ENCODE measurements at places on chromosomes 2 and 18.

DNA sequence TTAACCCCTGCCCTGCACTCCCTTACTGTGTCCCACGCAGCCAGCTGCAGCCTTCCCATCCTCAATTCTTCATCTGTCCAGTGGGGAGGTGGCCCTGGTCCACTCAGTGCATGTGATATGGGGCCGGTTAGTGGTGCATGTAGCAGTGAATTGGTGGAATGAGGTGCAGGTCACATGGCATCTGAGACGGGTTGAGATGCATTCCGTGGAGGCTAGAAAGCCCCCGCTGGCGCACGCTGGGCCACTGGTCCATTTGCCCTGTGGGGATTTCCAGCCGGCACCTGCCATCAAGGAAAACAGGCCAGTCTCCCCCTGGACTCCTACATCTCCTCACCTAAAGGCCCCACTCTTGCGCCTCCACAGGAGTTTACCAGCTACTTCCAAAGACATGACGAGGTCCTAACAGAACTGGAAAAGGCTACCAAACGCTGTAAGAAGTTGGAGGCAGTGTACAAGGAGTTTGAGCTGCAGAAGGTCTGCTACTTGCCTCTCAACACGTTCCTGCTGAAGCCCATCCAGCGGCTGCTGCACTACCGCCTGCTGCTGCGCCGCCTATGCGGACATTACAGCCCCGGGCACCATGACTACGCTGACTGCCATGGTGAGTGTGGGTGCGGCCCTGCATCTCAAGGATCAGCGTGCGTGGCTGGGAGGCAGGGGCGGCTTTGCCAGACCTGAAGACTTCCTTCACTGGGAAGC is 40.5 kb downstream of the STK25 start:
- DNase-seq, result no peak

DNA sequence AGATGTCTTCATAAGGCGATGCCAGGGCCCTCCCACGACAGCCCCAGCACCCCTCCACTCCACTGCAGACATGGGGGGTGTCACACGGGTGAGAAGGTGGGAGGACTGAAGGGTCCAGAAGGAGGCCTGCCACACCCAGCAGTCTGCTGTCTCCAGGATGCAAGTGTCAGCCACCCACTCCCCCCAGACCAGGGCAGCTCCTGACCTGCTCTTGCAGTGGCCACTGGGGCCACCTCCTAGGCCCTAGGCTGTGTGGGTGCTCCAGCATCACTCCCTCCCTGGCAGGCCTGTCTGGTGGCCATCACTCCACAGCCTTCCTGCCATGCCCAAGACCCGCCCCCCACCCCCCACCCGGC is 171.0 kb downstream of the CELF4 start:
- no peak for DNase-seq

DNA sequence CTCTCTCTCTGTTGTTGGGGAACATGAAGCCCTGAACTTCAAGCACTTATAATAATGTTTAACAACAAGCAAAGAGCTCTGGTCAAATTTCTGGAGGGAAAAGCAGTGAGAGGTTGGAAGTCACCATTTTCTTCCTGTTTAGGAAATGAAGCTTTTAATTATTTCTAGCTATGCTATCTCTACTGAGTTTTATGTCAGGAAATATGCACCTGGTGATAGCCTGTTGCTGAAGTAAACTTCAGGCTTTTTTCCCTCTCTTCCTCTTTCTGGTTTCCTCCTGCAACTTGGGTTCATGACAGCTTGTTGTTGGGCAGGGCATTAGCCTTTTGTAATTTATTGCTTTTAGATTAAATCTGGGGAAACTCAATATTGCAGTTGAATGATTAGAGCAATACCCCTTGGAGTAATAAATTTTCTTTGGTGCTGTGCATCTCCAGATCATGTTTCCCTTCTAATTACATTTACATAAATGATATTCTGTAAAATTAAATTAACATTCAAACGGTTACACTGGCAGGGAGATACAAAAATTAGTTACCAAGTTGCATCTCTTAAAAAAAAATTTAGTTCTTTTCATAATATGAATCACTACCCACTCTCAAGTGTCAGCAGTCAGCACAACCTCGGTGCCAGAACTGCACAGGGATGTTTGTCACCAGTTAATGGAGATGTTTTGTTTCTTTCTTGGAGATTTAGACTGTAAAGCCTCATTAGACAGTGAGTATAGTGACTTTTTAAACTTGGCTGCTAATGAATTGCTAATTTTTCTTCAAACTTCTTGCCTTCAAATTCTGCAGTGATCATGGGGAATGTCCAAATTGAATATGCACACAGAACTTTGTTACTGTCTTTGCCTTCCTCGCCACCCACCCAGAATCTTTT is 466.6 kb upstream of the ETAA1 start:
- DNase-seq, result no peak

GRCh38 chr2:64114063-64114911 is 29.9 kb downstream of the PELI1 start:
- DNase-seq, result no peak

DNA sequence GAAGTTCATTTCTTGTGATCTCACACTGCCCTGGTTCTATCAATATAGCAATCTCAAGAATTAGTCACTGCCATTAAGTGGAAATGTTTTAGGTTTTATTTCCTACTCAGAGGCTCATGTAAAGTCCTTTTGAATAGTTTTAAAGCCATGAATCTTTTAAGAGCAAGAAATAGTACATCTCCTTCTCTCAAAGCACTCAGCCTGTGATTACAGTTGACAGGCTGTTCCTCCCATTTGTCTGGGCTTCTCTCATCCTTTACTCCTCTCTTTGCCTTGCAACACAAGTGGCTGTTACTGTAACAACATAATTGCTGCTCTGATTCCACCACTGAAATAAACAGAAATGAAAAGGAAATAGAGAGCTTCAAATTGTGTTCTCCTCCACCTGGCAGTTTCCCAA is 18.4 kb downstream of the GRP start:
- DNase-seq, result no peak

GRCh38 chr2:67985586-67985985 is 77.2 kb downstream of the C1D start:
- no peak for DNase-seq

DNA sequence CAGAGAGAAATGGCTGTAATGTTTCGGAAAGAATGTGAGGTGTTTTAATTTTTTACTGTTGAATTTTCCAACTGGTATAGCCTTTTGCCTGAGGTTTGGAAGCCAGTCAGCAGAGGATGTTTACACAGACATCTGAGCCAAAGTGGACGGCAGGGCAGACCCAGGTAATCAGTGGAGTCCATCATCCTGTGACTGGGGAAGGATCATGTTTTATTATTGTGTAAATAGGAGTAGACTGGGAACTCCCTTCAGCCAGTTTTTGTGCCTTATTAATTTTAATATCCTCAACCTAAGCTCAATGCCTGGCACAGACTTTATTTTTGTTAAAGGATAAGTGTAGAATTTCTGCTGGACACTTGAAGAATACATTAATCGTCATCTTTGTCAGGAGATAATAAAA is 142.0 kb upstream of the GAREM1 start:
- DNase-seq, result no peak

GRCh38 chr2:143513081-143513480 is 383.9 kb downstream of the ARHGAP15 start:
- no peak for DNase-seq

GRCh38 chr2:126467367-126468054 is 188.4 kb upstream of the GYPC start:
- DNase-seq, result no peak

DNA sequence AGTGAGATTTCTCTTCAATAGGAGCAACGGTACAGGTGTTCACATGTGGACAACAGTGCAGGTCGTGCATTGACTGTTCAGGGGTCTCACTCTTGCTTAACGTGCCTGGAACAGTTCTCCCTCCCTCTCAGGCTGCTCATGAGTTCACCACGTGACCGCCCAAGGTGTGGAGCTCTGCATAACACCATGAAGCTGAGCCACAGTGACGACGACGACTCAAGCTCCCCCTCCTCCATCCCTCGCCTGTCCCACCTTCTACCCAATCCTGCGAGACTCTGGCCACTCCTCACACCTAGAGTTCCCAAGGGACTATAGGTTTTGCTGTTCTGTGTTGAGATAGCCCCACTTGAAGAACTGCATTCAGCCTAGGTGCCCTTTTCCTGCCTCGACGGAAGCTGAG is 42.8 kb downstream of the STK25 start:
- no peak for DNase-seq

DNA sequence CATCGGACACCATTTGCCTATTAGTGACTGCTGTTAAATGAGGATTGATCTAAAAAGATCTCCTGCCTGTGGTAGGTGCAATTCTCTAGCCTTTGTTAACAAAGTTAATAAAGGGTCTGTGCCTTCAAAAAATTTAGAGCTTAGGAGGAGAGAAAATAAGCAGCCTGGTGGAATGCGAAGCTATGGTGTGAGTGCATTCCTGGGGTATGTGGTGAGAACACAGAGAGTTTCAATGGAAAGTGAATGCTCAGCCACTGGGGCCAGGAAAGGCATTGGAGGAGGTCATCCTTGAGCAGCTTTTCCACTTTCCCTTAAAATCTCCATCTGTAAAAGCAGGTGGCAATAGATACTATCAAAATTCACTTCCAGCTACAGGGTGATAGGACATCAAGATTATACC is 331.2 kb upstream of the LRATD1 start:
- DNase-seq, result no peak

DNA sequence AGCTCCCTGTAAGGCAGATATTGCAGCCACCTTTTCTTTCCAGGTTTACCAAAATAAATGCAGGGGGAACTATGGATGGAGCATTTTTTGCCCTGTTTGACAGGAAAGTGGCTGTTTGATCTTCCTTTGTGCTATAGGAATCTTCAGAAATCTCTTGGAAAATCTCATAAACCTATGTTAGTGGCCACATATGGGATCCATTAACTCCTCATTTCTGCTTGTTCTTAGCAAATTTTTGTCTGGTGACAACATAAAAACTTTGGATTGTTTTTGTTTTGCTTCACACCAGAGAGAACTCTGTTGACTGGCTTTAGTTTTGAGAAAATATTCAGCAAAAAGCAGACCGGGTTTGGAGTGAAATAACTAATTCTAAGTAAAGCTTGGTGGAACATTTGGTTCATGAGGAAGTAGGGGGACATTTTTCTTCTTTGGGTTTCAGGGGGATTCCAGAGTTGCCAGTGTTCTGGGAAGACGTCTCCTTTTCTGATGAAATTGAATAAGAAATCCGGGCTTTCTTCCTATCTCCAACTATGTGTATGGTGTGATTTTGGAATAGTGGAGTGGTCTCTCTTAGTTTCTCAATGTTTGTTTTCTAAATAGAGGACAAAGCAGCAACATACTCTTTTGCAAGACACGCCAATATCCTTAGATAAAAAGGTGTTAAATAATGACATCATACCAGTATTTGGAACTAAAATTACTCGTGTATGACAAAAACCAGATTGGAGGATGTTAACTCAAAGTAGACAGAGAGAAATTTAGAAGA is 174.4 kb downstream of the ICOS start:
- DNase-seq, result no peak

- DNase-seq, result no peak
Observed at GRCh38 chr18:13264091-13265007, 45.8 kb downstream of the LDLRAD4 start.

DNA sequence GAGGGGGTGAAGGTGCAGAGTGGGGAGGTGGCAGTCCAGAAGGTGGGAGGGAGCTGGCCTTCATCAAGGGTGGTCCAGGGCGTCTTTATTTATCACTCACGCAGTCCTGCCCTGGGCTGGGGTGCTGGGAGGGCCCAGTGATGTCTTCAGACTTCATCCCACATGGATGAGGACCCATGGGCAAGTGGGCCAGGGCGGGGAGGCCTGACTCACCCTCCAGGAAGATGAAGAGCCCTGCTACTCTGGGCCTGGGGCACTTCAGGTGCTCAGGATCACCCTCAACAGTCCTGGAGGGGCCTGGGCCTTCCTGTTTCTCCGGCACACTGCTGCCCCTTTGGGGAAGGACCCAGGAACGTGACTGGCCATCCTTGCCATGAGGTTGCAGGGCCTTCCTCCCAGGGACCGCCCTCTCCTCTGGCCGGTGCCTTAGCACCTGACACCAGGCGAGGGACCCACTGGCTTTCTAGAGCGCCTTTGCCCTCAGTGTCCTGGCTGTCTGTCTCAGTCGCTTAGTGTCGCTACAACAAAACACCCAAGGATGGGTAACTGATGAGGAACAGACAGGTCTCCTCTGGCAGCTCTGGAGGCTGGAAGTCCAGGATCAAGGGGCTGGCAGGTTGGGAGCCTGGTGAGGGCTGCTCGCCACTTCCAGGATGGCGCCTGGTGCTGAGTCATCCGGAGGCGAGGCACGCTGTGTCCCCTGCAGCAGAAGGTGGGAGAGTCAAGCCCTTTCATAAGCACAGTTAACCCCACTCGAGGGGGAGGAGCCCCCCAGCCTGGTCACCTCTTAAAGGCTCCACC is 57.8 kb upstream of the HS6ST1 start:
- no peak for DNase-seq

DNA sequence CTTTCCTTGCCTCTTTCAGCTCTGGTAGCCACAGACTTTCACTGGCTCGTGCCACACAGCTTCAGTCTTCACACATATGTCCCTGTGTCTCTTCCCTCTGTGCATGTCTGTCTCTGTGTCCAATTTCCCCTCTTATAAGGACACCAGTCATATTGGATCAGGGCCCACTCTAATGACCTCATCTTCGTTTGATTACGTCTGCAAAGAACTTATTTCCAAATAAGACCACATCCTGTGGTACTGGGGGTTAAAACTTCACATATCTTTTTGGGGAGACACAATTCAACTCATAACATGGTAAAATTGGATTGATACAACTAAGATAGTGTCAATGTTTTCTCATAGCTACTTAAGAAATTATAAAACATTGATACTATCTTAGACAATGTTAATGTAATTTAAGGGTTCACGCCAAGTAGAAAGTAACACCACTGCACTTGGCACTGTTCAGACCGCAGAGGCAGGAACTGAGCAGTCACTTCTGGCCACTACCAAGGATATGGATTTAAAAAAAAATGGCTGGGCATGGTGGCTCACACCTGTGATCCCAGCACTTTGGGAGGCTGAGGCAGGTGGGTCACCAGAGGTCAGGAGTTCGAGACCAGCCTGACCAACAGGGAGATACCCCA is 119.6 kb upstream of the EPAS1 start:
- DNase-seq, result no peak

DNA sequence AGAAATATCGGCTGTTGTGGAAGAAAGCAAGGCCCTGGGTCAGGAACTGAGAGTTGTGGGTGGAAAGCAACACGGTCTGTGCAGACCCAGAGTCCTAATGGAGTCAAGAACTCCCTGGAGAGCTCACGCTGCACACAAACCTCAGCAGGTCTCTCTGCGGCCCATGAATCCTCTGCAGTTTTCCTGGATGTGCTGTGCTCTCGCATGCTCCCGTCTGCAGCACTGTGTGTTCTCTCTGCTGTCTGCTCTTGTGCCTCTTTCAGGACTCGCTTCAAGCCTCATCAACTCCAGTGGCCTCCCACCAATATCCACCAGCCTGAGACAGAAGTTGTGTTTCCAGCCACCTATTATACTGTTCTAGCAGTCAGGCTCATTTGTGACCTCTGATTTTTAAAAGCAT is 24.3 kb downstream of the RNU4ATAC start:
- no peak for DNase-seq

All from DMS 273 treated with DMSO at 0.1 percent for 48 hours (cell line).